ENCODE measurements at places on chromosomes 3 and 15.

DNA sequence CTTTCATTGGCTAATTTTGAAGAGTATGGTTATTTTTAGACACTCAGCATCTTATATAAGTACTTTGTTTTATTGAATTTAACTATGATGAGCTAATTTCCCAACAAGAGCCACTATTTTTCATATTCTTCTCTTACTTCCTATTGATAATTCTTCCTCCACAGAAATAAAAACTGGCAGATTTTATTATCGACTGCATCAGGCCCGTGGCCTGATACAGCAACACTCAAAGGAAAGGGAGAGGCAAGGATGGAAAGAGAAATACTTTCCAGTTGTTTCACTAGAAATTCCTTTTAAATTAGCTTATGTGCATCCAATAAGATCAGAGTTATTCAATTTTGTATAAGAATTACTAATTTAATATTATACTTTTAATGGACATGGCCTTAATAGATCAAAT, 886.3 kb downstream of the ROBO1 start:
- DNase-seq = no peak

DNA sequence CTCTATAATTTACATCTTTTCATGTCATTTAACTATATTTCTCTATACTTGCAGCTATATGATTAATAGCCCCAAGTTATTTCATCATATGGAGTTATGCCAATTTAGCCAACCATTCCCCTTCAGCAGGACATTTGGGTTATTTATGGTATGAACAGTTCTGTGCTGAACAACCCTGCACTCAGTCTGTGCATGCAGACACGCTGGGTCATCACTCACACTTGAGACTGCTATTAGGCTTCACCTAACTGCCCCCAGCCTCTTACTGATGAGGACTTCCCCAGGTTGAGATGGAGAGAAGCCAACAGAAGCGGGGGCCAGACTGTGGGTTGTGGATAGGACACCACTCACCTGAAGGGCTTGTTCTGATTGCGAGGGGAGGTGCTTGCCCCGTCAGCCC, 7.3 kb downstream of the TADA3 start:
- no peak for DNase-seq

GRCh38 chr15:97968380-97968779, 7.9 kb downstream of the ARRDC4 start:
- DNase-seq = no peak

DNA sequence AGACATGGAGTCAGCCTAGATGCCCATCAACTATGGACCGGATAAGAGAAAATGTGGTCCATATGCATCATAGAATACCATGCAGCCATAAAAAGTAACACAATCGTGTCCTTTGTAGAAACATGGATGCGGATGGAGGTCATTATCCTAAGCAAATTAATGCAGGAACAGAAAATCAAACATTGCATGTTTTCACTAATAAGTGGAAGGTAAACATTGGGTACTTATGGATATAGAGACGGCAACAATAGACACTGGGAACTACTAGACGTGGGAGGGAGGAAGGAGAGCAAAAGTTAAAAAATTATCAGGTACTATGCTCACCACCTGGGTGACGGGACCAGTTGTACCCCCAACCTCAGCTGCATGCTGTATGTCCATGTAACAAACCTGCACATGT, 2.5 kb downstream of the PLD1 start:
- no peak for DNase-seq

DNA sequence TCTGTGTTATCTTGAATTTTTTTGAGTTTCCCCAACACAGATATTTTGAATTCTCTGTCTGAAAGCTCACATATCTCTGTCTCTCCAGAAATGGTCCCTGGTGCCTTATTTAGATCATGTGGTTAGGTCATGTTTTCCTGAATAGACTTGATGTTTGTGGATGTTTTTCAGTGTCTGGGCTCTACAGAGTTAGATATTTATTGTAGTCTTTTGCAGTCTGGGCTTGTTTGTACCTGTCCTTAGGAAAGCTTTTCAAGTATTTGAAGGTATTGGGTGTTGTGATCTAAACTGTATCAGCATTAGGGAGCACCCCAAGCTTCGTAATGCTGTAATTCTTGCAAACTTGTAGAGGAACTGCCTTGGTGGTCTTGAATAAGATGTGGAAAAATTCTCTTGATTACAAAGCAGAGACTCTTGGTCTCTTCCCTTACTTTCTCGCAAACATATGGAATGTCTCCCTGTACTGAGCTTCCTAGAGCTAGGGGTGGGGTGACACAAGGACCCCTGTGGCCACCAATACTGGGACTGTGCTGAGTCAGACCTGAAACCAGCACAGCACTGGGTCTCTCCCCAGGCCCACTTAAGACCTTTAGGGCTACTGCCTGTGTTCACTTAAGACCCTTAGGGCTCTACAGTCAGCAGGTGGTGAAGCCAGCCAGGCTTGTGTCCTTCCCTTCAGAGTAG, 26.5 kb downstream of the TM4SF18 start:
- DNase-seq = no peak

DNA sequence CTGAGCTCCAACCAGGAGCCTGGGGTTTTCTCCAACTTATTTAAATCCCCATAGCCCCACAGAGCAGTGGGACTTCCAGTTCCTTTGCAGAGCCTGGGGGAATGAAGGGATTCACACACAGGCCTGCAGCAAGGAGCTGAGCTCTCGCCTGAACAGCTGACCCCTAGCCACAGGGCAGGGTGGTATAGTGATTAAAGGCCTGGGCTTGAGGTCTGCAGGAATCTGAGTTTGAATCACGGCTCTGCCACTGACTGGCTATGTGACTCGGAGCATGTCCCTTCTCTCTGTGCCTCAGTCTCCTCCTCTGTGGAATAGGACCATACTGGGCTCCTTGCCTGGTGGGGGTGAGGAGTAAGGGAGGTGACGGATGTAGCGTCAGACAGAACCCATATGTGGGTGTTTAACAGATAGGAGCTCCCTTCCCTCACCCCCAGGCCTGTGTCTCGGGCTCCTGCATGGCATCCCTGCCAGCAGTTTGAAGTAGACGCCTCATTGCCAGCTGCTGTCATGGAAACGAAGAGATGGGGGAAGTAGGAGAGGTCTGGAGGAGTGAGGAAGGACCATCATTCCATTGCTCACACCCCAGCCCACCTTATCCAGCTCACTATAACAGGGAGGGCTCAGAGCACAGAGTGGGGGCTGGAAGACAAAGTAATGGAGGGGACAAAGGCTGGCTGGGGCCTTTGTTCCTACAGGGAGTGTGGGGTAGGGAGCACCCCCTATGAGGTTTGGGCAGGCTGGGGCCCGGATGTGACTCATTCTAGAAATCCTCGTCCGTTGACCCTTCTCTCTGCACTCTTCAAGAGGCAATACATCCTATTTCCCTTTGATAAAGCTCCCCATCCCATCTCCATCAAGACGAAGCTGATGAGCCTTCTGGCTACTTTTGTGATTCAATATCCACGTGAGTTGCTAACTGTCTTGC, 14.8 kb downstream of the HRH1 start:
- no peak for DNase-seq

Data from Kasumi-1 (cell line).